ENCODE measurements at places on chromosomes 7 and 10.

DNA sequence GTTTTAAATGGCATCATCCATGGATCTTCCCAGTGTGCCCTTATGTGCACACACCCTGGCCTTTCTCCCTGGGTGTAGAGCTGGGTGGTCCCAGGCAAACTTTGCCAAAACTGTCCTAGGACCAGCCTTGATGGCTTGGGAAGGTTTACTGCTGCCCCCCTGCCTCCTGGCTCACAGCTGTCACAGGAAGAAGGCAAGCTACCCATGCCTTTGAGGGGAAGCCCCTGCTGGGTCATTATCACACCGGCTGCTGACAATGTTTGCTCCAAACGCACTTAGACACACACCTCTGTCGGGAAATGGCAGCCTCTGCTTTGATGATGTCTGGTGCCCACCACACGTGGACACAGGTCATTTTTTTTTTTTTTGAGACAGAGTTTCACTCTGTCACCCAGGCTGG, 25.2 kb upstream of the FIGNL1 start:
- H3K27ac ChIP-seq = no peak overlapping the region
- no peaks in the 10 kb centered on the region for H3K36me3 ChIP-seq
- no peak overlapping the region for H3K4me3 ChIP-seq
- peaks cover 4% of the 10 kb centered on the region for H3K4me1 ChIP-seq

DNA sequence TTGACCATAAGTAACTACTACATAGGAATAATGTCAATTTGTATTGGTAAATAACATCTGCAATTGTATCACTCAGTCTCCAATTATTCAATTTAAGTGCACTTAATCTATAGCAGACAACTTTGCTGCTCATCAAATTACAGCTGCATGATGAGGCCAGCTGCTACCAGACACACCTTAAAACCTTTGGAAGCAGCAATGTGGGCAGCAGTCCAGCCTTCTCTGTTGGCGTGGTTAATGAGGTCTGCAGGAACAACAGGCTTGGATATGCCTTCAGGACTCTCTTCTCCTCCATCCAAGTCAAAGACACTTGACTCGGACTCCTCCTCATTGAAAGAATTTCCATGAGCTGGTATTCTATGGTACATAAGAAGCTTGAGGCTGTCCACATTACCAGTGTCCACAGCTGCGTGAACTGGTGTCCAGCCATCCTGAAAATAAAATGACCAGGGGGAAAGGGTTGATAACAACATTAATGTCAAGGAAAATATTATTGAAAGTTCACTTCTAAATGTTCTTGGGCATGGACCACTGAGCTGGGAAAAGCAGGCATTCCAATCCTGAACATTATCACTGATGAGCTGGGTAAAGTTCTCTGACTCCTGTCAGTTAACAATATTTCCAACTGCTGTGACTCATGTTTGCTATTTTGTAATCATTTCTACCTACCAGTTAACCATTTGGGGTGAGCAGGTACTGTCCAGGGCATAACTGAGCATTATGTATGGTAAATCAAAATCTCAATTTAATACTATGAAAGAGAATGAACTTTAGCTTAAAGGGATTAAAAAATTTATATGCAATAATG, 95.7 kb downstream of the CTTNBP2 start:
- H3K36me3 ChIP-seq = peaks cover 38% of the 10 kb centered on the region
- H3K4me1 ChIP-seq = peaks cover 10% of the 10 kb centered on the region
- no peaks in the 10 kb centered on the region for H3K27me3 ChIP-seq

DNA sequence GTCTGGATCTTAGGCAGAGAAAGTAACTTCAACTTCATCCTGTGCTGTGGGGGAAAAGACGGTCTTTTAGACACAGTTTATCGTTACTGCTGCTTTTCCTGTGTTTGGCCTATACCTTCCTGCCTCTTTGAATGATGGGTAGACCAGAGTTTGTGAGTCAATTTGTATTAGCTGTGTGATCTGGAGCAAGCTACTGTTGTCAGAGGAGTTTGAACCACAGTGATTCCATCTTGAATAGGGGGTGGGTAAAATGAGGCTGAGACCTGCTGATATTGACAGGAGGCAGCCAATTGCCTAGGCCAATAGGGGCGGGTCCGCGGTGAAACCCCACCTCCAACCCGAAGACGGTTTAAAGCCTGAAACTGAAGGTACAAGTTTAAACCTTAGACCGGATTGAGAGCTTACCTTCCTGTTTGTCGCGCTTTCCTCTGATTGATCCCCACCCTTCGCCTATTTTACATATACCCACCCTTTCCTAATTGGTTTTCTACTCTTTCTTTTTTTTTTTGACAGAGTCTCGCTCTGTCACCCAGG, 35.8 kb upstream of the EIF4H start:
- H3K4me3 ChIP-seq = no peak overlapping the region
- no peaks in the 10 kb centered on the region for H3K4me1 ChIP-seq
- DNase-seq = no peak
- H3K36me3 ChIP-seq = no peaks in the 10 kb centered on the region

- H3K36me3 ChIP-seq = no peaks in the 10 kb centered on the region
- DNase-seq = no peak
- H3K4me1 ChIP-seq = no peaks in the 10 kb centered on the region
- no peaks in the 10 kb centered on the region for H3K27me3 ChIP-seq
Observed at GRCh38 chr10:114839901-114840300, 18.3 kb downstream of the FHIP2A start.

DNA sequence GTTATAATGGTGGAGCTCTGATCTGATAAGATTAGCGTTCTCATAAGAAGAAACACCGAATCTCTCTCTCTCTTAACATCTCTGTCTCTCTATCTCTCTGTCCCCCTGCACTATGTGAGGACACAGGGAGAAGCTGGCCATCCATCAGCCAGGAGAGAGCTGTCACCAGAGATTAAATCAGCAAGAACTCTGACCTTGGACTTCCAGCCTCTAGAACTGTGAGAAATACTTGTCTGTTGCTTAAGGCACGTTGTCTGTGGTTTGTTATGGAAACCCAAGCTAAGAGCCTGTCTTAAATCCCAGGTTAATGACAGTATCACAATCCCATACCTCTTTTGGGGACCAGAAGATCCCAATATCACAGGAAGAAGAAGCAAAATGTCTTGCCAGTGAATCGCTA, 132.0 kb upstream of the AKR1E2 start:
- H3K27ac ChIP-seq = no peak overlapping the region
- H3K27me3 ChIP-seq = no peaks in the 10 kb centered on the region
- no peak overlapping the region for H3K4me3 ChIP-seq
- DNase-seq = no peak
- H3K36me3 ChIP-seq = no peaks in the 10 kb centered on the region
- H3K4me1 ChIP-seq = peaks cover 11% of the 10 kb centered on the region

Measured in esophagus squamous epithelium (tissue), 5 donors.